ENCODE measurements at places on chromosomes 5 and 9. TPM values are rescaled to one million over a fixed set of nuclear protein-coding genes. Genes with fewer than 3 reads are reported as not detected.

The FLT4 gene
- total RNA-seq, result 34.3 TPM

The C1QTNF3 gene
- total RNA-seq, result 2.7 TPM

DNA sequence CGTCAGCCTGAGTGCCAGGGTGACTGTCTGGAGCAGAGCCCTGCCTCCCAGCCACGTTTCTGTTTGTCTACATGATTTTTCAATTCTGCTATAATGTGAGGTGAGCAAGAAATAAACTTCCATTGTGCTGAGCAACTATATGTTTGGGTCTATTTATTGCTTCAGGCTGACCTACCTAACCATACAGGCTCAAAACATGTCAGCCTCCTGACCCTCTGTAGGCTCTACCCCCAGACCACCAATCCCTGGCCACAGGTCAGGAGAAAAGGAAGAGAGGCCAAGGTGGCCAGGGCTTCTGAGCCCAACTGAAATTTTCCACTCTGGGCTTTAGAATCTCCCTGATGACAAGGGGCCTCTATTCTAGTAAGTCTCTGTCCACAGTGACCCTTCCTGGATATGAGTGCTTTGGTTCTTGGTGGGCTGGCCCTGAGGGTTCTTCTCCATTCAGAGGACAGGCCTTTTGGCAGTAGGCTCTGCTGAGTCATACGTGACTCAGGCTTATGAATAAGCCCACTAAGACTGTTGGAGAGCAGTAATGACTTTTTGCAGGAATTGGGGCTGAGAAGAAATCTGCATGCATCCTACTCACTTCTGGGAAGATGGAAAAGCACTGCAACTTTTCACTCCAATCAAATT is 117.2 kb upstream of the TBCA start:
- no peak for DNase-seq
- H3K4me3 ChIP-seq, result no peak overlapping the region
- no peaks in the 10 kb centered on the region for H3K4me1 ChIP-seq
- no peak overlapping the region for H3K27ac ChIP-seq
- no peaks in the 10 kb centered on the region for H3K36me3 ChIP-seq

GRCh38 chr9:35029241-35029640 is 39.7 kb downstream of the DNAJB5 start:
- H3K27me3 ChIP-seq, result no peaks in the 10 kb centered on the region
- no peak for DNase-seq

- no peaks in the 10 kb centered on the region for H3K27me3 ChIP-seq
- no peak overlapping the region for H3K4me3 ChIP-seq
- no peaks in the 10 kb centered on the region for H3K4me1 ChIP-seq
Observed at GRCh38 chr5:13975246-13975645, 30.8 kb upstream of the DNAH5 start.

DNA sequence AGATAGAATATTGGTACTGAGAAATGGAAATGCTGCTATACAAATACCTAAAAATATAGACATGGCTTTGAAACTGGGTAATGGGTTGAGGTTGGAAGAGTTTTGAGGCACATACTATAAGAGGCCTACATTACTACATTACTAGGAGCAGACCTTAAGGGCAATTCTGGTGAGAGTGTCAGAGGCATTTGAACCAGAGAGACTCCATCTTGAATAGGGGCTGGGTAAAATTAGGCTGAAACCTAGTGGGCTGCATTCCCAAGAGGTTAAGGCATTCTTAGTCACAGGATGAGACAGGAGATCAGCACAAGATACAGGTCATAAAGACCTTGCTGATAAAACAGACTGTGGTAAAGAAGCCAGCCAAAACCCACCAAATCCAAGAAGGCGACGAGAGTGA is 104.6 kb upstream of the ADRA1B start:
- no peaks in the 10 kb centered on the region for H3K27me3 ChIP-seq
- no peak for DNase-seq
- H3K4me3 ChIP-seq, result no peak overlapping the region

The IFNA13 gene
- not detected for total RNA-seq

DNA sequence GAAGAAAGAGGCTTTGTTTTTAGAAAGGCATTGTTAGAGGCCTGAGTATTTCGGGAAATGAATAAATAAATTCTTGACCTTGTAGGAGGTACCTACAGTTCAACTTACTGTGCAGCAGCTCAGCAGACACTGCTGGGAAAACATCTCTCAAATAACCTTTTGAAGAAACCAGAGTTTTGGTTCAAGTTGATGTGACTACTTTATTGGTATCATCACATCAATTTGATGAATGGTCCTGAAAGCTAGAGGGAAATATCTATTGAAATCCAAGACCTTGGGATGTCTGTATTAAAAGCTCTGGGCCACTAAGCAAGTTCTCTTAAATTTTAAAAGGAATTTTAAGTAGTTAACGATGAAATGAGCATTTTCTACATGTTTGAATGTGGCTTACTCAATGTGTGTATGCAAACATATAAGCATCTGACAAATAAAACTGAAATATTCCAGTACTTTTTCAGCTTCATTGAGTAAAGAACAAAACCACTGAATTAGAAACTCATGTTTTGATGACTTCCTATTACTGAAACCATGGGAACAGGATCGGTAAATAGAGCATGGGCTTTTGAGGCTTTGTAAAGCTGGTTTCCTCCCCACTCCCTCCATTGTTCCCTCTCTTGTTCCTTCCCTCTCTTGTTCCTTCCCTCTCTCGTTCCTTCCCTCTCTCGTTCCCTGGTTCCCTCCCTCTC is 36.7 kb downstream of the SLC27A6 start:
- no peaks in the 10 kb centered on the region for H3K36me3 ChIP-seq
- no peaks in the 10 kb centered on the region for H3K27me3 ChIP-seq
- H3K27ac ChIP-seq, result peak overlapping the region; percentile 7
- no peak overlapping the region for H3K4me3 ChIP-seq
- peaks cover 5% of the 10 kb centered on the region for H3K4me1 ChIP-seq
- peak; percentile 15 for DNase-seq

The PLPP7 gene
- total RNA-seq, result 1.8 TPM

DNA sequence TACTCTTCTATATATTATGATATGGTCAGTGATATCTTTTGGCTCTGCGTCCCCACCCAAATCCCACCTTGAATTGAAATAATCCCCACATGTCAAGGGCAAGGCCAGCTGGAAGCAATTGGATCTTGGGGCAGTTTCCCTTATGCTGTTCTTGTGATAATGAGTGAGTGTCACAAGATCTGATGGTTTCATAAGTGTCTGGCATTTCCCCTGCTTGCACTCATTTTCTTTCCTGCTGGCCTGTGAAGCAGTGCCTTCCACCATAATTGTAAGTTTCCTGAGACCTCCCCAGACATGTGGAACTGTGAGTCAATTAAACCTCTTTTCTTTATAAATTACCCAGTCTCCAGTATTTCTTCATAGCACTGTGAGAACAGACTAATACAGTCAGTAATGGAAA is 45.0 kb upstream of the TNC start:
- no peak for DNase-seq
- H3K27me3 ChIP-seq, result no peaks in the 10 kb centered on the region
- no peak overlapping the region for H3K4me3 ChIP-seq
- H3K36me3 ChIP-seq, result no peaks in the 10 kb centered on the region
- H3K4me1 ChIP-seq, result no peaks in the 10 kb centered on the region
- H3K27ac ChIP-seq, result no peak overlapping the region

DNA sequence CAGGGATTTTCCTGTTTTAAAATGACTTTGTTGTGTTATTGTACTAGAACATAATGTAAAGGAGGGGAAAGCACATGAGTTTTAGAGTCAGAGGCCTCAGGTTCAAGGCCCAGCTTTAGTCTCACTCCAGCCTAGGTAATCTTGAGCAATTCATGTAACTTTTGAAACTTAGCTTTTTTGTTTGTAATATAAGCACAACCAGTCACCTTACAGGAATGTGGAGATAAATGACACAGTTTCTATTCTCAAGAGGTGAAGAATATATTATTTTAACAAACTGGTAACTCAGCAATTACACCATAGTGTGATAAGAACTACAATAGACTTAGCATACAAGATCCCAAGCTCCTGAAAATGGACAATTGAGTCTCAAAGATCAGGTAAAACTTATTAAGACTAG is 51.2 kb downstream of the ADAMTS19 start:
- no peak overlapping the region for H3K27ac ChIP-seq
- no peaks in the 10 kb centered on the region for H3K27me3 ChIP-seq
- no peak for DNase-seq
- H3K36me3 ChIP-seq, result no peaks in the 10 kb centered on the region

The COL5A1 gene
- 96.6 TPM for total RNA-seq

The LCNL1 gene
- total RNA-seq, result 2.5 TPM
